ENCODE measurements at places on chromosomes 5 and 9.

DNA sequence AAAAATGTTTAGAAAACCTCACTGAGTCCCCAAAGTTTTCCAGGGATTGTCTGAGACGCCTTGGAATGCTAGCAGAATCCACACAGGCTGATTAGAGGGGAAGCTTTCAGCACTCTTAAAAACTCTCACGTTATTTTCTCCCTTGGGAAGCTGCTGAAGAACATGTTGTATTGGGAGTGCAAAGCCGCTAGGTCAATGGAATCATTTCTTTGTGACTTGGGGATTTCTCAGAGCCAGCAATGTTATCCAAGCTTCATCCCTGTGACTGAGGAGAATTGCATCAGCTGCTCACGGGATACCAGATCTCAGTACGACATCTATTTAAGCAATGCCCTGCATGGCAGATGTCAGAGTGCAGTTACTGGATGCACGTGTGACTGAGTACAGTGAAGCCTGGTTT, 426.4 kb upstream of the MPDZ start:
- DNase-seq: no peak

GRCh38 chr5:151094030-151094851, 13.4 kb upstream of the TNIP1 start:
- no peak for DNase-seq

DNA sequence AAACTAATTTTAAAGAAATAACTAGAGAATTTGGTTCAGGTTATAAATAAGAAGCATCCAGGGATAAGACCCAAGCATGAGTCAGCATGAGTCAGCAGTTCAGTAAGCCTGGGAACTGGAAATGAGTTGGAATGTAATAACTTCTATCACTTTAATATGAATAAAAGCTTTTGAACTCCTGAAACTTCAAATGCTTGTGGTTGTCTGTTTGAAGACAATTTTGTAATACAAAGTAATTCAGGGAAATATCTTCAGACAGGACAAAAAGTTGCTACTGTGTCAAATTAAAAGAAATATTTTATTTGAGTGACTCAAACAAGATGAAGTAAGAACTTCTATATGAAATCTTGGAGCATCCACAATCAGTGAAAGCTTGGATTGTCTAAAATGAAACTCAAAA, 331.2 kb upstream of the DAB2 start:
- peak; percentile 71 for DNase-seq

DNA sequence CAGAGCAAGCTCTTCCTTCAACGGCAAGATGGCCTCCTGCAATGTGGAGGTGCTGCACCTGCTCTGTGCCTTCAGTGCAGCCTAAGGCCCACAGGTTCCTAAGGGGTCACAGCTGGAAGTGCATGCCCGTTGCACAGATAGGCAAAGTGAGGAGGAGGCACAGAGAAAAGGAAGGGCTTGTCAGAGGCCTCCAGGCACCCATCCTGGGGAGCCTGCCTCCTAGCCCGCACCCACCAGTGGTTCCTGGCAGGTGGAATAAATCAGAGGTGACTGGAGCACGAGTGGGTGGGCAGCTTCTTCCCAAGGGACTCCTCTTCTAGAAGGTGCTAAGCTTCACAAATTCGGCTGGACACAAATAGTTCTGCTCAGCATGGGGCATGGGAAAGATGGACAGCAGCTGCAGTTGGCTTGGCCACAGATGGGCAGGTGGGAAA, 52.8 kb upstream of the STXBP1 start:
- DNase-seq: no peak

- no peak for DNase-seq
These were observed 315.1 kb downstream of the CCDC171 start for GRCh38 chr9:15867988-15868387.

- no peak for DNase-seq
These were observed 149.7 kb upstream of the ADAMTS16 start for GRCh38 chr5:4990462-4990861.

DNA sequence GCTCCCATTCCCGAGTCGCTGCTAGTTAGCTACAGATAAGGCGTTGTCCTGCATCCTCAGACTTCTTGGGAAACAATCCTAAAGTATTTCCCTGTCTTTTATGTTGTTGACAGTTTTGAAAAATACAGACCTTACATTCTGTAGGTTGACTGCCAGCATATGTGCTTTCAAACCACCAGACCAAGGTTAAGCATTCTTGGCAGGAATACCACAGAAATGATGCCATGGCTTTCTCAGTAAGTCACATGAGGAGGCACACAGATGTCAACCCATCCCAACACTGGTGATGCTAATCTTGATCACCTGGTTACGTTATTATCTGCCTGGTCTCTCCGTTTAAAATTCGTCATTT, 871 bp downstream of the GLE1 start:
- DNase-seq: no peak

DNA sequence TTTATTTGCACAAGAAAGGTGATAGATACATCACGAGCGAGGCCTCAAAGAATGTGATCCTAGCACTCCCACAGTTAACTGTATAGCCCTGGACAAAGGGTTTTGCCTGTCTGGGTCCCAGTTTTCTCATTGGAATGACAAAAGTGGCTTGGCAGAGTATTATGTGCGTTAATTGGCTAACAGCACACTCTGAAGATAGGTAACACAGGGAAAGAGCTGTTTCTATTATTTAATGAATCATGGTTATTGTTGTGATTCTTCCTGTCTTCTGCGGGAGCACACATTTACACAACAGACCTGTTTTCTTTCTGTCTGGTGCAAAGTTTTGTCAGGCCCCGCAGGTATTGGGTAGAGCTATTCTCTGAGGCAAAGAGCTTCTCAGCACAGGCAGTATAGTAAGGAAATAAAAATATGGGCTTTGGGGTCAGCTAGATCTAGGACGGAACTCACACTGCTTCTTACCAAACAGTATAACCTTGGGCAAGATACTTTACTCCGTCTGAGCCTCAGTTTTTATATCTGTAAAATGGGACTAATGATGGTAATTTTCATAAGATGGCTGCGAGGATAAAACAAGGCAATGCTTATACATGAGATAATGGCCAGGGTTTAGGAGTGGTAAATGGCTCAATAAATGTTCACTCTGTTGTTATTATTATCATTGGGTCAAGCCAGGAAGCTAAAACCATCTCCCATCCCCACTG, 78.9 kb downstream of the PLAC8L1 start:
- no peak for DNase-seq

DNA sequence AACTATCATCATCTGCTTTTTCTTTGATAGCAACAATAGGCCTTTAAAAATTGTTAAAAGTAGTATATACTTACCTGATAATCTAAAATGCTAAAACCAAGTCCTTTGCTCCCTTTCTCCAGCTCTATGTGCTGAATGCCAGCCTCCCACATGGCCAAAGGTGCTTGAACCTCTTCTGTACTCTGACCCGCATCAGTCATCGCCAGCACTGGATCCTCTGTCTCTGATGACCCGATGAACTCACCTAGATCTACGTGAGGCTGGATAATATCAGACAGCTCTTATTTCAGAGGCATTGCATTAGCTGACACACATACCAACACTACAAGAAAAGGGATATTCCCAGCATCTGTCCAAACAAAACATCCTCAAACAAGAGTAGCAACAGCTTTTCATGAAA, 89.5 kb downstream of the MPDZ start:
- no peak for DNase-seq

GRCh38 chr5:156893517-156893916, 43.4 kb downstream of the PPP1R2B start:
- no peak for DNase-seq

GRCh38 chr9:36640771-36641381, 68.2 kb downstream of the MELK start:
- no peak for DNase-seq

DNA sequence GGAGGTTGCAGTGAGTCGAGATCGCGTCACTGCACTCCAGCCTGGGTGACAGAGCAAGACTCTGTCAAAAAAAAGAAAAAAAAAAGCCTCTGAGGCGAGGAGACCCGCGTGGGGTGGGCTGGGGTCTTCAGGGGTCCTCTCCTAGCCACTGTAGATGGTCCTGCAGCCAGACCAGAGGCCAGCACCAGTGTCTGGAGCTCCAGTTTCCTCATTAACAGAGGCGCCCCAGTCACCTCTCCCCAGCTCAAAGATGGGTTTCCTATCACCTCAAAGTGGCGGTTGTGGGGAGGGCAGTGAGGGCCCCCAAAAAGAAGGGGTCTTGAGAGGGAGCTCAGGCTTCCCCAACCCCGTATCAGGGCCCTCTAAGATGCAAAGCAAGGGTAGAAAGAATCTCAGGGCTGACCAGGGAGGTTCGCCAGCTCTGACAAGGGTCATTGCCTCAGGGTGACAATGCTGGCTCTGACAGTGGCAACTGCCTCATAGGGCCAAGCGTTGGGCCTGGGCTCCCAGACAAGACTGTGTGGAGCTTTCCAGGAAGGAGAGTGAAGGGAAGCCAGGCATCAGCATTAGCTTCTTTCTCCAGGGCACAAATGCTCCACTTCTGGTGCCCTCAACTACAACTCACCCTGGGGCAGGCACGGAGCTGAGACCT, 15.0 kb downstream of the STK10 start:
- DNase-seq: no peak

DNA sequence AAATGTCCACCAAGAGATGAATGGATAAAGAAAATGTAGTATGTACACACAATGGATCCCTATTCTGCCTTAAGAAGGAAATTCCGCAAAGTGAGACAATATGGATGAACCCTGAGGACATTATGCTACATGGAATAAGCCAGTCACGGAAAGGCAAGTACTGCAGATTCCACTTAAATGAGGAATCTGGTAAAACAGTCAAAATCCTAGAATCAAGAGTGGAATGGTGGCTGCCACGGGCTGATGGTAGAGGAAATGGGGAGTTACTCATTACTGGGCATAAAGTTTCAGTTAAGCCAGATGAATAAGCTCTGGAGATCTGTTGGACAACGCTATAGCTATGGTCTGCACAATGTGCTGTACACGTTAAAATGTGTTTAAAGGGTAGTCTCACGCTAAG, 47.2 kb downstream of the STK10 start:
- DNase-seq: no peak

- DNase-seq: no peak
These were observed 6.5 kb downstream of the GHR start for GRCh38 chr5:42429694-42430093.
